ENCODE measurements at places on chromosomes 12 and 14. TPM values are rescaled to one million over a fixed set of nuclear protein-coding genes. Genes with fewer than 3 reads are reported as not detected.

DNA sequence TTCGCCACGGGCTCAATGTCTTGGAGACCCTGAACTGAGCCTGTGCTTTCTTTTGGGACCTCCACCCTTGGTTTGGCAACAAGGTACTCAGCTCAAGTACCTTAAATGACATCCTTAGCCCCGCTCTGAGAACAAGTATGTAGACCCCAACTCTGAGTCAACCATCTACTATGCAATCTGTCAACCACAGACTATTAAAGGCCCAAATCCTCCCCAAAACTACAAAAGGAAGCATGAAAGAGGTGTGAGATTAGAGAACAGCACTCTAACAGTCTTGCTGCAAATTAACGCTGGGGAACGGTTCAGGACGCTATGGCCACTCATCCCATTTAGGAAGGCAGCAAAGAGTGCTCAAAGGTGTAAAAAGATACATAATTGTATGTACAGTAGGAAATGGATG, 52.1 kb downstream of the CCDC88C start:
- no peaks in the 10 kb centered on the region for H3K36me3 ChIP-seq
- H3K27me3 ChIP-seq = no peaks in the 10 kb centered on the region

- DNase-seq = no peak
- no peaks in the 10 kb centered on the region for H3K27me3 ChIP-seq
- no peak overlapping the region for H3K27ac ChIP-seq
- no peak overlapping the region for H3K4me3 ChIP-seq
- no peaks in the 10 kb centered on the region for H3K4me1 ChIP-seq
- H3K36me3 ChIP-seq = no peaks in the 10 kb centered on the region
Observed at GRCh38 chr14:90239139-90239538, 17.2 kb upstream of the PSMC1 start.

Gene FLVCR2
- total RNA-seq = 14.6 TPM

- H3K4me1 ChIP-seq = no peaks in the 10 kb centered on the region
- no peak for DNase-seq
- no peak overlapping the region for H3K4me3 ChIP-seq
- no peaks in the 10 kb centered on the region for H3K36me3 ChIP-seq
- H3K27me3 ChIP-seq = no peaks in the 10 kb centered on the region
Observed at GRCh38 chr12:113504917-113505316, 33.2 kb upstream of the LHX5 start.

Gene CLEC4C
- not detected for total RNA-seq

Gene KLHL33
- total RNA-seq = 1.3 TPM

Measured in aorta (tissue), 5 donors.